ENCODE measurements at places on chromosomes 2 and 18. TPM values are rescaled to one million over a fixed set of nuclear protein-coding genes. Genes with fewer than 3 reads are reported as not detected.

GRCh38 chr2:106177581-106177980 lies 16.5 kb downstream of the UXS1 start:
- DNase-seq: no peak

DNA sequence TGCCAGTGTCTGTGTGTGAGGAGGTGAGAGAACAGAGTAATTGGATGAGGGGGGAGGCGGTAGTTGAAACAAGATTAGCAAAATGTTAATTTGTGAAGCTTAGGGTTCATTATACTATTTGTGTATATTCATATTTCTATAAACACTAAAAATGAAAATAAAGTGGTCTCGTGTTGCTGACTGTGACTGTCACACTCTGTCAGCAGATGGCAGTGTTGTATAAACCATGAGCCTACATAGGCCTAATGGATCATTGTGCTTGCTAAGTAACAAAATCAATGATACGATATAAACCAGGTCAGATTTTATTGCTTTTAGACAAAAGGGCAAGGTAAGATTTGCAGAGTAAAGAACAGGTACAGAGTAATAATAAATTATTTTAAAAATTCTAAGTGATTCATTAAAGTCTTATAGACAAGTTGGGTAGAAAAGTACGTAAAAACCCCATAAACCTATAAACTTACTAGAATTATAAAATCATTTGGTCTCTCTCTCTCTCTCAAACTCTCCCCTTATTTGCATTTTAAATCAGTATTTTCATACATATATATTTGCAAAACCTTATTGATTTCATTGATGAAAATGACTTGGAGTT lies 182.7 kb downstream of the RPIA start:
- DNase-seq: no peak

- no peak for DNase-seq
Measured at GRCh38 chr18:39692367-39693015, 2126.9 kb upstream of the CELF4 start.

DNA sequence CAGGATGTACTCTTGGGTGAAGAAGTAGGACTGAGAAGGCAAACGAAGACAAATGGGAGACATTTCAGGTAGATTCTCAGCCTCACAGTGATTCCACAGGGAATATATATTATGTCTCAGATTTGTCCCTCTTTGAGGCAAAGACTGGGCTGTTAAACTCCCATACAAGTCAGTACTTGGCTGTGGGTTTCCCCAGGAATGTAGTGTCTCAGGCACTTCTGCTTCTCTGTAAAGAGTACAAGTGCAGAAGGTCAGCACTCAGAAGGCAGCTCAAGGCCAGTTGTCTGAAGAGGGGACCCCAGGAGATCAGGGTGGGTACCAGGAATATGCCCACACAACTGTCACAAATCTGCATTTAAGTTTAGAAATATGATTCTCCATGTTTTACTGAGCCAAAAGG lies 39.9 kb upstream of the COBLL1 start:
- no peak for DNase-seq

Gene ALPI
- not detected for total RNA-seq

Gene MORN2
- 5.3 TPM for total RNA-seq

Gene SLC14A1
- total RNA-seq: 15.7 TPM

Gene DSG3
- 79.9 TPM for total RNA-seq

Gene HTR2B
- total RNA-seq: not detected

Gene ASAP2
- 40.7 TPM for total RNA-seq

Gene FABP1
- not detected for total RNA-seq
